ENCODE measurements at places on chromosomes 6 and 20.

GRCh38 chr6:37714836-37715420, 17.2 kb upstream of the MDGA1 start:
- no peak for DNase-seq

DNA sequence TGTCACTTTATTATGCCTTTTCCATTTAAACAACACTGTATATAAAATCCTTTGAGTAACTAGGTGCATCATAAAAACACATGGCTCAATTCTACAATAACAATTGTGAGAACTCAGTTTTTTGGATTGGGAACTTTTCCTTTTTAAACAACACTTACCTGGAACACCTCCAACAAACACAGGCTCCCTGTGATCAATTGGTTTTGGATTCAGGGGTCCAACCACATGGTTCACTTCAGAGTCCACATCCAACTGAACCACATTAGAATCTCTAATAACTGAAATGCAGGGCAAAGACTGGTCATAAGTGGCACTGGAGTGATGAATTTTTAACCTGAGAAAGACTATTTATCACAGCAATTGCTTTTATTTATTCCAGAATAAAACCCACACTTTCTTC, 26.5 kb downstream of the FAM229B start:
- DNase-seq, result no peak

- DNase-seq, result no peak
These were observed 421.4 kb upstream of the RUNX2 start for GRCh38 chr6:44906761-44907160.

DNA sequence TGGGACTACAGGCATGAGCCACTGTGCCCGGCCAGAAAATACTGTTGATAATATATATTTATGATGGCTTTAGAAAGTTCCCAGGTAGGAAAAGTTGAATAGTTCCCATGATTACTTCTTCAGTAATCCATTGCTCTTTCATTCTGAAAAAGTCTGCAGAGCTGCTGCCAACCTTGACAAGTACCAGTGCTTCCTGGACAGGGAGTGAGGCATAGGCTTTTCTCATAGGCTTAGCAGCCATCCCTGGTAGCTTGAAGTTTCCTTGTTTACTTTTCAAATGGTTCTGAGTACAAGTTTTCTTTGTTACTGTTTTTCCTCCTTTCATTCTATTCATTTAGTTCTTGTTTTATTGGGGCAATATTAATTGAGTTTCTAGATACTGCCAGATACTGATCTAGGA, 7.8 kb downstream of the RWDD1 start:
- no peak for DNase-seq

DNA sequence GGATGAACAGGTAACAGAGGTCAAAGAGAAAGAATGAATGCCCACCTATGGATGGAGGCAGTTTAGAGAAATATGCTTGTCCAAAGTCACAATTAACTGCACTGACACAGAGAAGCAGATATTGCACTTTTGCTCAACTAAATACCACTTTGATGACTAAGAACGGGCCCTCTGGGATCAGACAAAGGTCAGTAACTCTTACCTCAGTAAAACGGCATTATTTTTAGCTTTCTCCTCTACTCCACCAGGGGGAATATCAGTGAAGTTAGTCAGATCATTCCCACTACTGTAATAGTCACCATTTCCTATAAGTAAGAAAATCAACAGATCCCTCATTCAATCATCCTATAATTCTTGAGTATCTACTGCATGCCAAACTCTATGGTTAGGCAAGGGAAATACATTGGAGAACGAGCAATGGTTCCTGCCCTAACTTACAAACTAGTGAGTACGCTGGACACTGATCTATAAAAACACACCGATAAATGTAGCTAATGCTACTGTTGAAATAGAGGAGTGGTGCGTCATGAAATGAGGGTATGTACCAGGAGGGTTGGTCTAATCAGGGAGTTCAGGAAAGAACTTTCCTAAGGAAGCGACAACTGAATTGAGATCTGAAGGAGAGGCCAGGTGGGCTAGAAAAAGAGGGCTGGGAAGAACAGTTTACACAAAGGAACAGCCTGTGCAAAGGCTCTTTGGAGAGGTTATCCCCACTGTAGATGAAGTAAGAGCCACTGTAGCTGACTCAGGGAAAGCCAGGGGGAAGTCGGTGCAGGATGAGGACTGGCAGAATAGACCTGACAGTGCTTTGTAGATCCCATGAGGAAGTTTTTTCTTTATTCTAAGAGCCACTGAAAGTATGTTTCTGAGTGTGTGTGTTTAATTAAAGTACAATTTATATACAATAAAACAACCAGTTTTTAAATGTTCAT, 9.2 kb downstream of the ECI2 start:
- peak; percentile 43 for DNase-seq

DNA sequence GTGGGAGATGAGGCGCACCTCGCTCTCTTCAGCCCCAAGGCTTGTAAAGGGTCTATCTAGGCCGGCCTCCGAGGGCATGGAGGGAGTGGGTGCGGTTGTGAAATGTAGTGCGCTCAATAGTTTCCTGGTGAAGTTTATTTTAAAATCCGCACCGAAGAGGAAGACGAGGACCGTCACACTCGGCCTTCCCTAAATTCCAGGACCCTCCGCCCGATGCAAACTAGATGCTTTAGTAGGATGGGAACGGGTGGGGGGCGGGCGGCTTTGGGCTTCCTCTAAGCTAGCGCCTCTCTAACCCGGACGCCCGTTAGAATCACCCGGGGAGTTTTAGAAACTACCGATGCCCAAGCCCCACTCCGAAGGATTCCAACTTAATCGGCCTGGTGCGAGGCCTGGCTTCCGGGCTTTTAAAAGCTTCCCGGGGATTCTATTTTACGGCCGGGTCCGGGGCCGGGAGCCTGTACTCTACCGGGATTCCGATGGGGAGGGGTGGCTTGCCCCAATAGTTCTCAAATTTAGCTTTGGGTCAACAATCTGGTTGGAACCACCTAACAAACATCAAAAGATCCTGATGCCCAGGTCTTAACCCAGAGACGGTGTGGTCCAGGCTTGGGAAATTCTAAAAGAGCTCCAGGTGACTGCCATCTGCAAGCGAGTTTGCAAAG, 548 bp upstream of the BCAS4 start:
- DNase-seq, result no peak

DNA sequence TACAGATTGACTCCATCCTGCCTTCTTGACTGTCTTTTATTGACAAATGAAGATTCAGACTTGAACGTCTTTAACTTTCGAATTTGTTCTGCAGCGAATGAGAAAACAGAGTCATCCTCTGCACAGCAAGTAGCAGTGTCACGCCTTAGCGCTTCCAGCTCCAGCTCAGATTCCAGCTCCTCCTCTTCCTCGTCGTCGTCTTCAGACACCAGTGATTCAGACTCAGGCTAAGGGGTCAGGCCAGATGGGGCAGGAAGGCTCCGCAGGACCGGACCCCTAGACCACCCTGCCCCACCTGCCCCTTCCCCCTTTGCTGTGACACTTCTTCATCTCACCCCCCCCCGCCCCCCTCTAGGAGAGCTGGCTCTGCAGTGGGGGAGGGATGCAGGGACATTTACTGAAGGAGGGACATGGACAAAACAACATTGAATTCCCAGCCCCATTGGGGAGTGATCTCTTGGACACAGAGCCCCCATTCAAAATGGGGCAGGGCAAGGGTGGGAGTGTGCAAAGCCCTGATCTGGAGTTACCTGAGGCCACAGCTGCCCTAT, 12.2 kb downstream of the BRD2 start:
- no peak for DNase-seq

GRCh38 chr6:43963877-43964658, 163.2 kb downstream of the MRPL14 start:
- no peak for DNase-seq

DNA sequence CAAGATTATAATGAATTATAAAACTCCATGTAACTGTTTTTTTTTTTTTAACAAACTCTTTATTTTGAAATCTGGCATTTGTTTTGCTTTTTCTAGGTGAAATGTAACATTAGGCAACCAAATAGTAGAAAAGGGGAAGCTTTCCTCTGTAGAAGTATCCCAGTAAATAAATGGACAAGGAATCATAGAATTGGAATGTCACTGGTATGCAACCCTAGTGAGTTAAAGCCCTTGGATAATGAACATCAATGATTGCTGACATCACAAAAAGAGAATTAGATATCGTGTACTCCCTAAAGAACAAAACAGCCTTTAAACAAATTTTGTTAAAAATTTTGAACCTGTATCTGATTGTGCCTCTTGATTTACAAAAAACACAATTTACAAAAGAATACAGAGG, 93.9 kb upstream of the OGFRL1 start:
- no peak for DNase-seq

DNA sequence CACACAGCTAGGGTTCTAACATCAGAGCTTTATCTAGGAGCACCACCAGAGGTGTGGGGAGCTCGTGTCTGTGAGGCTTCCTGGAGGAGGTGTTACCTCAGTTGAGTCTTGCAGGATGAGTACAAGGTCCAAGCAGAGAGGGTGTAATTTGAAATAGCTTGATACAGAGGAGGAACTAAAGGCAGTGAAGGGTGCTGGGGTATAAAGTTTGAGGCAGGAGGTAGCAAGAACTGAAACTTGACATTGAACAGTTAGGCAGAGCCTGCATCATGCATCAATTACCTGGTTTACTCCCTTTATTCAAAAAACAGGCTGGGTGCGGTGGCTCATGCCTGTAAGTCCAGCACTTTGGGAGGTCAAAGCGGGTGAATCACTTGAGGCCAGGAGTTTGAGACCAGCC, 241.2 kb downstream of the UST start:
- no peak for DNase-seq

GRCh38 chr20:44886828-44887227, 1.3 kb downstream of the YWHAB start:
- DNase-seq, result no peak

- peak; percentile 55 for DNase-seq
These were observed 38.6 kb upstream of the SENP6 start for GRCh38 chr6:75563032-75563431.

GRCh38 chr6:132122871-132123270, 171.7 kb upstream of the CCN2 start:
- no peak for DNase-seq
